ENCODE measurements at places on chromosomes 16 and 17.

GRCh38 chr17:17391668-17392370 is 85.0 kb upstream of the MED9 start:
- DNase-seq = no peak

DNA sequence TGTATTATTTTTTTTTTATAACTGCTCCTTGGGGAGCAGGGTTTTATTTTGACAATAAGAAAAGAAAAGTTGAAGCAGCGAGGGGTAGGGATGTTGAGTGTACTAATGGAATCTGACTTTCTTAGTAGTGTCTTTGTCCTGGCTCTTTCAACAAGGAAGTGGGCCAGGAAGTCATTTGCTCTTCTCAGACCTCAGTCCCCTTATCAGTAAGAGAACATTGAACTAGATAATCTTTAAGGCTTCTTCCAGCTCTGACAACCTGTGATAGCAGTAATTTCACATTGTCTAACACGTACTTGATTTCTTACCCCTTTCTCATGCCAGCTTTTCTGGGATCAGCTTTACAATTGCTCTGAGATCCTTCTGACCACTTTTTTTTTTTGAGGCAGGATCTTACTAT is 8.3 kb downstream of the LIG3 start:
- DNase-seq = no peak

DNA sequence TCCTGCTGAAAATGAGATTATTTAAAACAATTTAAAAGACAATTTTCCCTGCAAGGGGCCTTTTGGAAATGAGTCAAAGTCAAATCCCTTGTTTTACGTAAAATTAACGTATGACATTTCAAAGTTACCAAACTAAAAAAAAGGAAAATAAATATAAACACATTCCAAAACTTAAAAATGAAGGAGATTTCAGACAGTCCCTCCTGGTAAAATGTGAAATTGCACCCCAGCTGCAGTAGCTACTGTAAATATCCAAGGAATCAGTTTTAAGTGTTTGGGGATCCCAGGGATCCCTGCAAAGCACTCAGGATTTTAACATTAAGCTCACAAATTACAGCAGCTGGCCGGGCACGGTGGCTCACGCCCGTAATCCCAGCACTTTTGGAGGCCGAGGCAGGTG is 63.3 kb downstream of the NXN start:
- no peak for DNase-seq

- DNase-seq = no peak
These were observed 11.5 kb upstream of the ZNF747 start for GRCh38 chr16:30546115-30546514.

GRCh38 chr17:69711541-69711940 is 297.0 kb downstream of the MAP2K6 start:
- DNase-seq = peak; percentile 84

GRCh38 chr17:78079253-78079652 is 49.3 kb downstream of the TMC6 start:
- DNase-seq = no peak

GRCh38 chr17:34361478-34362061 is 1.5 kb downstream of the CCL1 start:
- peak; percentile 84 for DNase-seq

GRCh38 chr16:27177031-27177774 is 26.1 kb upstream of the KDM8 start:
- DNase-seq = peak; percentile 84

- peak; percentile 87 for DNase-seq
These were observed 13.5 kb upstream of the TBX21 start for GRCh38 chr17:47719411-47720152.

DNA sequence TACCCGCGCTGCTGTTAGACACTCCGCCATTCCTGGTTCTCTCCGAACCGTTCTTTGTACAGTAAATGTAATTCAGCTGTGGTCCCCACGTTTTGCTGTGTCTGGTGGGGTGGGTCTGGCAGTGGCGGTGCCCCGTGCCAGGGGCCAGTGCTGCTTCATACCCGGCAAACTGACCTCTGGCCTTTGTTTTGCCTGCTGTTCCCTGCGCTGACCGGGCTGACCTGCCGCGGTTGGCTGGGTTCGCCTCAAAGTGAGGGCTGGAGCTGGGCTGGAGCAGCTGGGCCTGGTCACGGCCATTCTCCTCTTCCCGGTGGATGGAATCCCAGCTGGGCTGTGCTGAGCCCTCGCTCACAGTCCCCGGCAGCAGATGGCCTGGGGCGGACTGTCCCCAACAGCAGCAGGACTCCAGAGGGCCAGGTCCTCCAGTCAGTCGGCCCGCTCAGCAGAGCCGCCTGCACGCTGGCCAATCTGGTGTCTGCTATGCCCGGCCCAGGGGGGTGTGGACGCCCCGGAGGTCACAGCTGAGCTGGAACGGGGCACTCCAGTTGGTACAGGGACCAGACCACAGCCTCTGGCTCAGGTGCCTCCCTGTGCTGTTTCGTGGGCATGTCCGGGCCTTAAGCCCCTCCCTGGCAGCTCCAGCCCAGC is 1.5 kb upstream of the WFIKKN1 start:
- no peak for DNase-seq

DNA sequence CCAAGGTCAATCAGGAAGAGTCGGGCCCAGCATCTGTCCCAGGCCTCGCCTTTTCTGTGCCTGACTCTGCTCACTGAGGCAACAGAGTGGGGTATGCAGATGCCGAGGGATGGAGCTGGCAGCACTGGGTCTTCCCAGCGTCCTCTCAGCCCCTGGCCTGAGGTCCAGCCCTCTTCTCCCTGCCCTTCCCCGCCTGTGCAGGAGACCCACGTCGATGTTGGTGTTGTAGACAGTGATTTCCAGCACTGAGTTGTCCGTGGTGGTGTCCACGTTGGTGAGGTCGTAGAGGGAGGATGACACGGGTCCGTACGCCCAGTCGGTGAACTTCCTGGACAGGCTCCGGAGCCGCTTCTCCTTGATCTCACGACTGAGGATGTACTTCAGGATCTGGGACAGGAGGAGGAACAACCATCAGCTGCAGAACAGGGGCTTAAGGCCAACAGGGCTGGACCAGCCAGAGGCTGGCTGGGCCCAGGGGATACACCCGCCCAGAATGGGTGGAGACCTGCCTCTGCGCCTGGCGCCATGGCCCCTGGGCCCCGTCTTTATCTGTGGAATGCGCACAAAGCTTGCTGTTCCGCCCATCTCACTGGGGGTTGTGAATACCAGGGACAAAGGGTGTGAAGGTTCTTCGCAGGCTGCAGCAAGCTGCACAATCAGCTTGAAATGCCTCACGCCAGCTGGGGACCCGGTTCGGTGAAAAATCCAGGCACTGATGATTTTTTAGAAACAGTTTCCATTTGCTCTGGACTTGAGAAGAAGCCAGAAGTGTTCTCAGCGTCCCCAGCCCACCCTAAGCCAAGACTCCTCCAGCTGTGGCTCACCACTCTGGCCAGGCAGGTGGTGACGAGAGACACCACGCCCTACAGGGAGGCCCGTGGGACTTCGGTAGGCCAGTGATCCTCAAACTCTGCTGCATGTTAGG is 27.5 kb downstream of the TRPV3 start:
- DNase-seq = peak; percentile 30

DNA sequence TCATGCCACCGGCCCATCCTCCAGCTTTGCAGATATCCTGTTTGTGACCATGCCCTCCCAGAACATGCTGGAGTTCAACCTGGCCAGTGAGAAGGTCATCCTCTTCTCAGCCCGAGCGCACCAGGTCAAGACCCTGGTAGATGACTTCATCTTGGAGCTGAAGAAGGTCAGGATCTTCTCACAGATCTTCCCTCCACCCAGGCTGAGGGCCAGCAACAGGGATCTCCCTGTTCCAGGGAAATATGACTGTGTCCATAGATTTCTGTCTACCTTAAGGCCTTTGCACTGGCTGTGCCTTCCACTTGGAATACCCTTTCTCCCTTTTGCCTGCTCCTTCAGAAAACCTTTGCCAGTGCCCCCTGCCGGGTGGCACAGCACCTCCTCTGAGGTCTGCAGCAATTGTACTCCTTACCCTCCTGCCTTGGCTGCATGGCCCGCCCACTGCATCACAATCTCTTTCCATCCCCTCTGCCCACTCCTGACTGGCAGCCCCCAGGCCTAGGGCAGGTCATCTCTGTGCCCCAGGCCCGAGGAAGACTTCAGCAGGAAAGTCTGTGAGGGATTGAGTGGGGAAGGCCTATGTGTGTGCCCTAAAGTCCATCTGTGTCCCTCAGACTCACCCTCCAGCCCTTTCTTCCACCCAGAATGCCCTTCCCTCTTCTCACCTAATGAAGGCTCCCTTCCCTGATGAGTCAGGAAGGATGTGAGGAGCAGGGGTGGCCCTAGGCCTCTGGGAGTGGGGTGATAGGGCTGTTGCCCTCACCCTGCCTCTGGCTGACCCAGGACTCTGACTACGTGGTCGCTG is 27.3 kb upstream of the ALKBH5 start:
- no peak for DNase-seq

DNA sequence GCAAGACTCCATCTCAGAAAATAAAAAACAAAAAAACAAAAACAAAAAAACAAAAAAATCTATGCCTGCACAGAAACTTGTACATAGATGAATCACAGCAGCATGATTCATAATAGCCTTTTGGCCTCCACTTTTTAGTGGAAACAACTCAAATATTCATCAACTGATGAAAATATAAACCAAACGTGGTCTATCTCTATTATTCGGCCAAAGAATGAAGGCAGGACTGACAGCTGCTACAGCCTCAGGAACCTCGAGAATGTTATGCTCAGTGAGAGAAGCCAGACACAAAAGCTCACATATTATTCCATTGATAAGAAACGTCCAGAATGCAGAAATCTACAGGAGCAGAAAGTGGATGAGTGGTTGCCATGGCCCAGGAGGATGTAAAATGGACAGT is 19.8 kb downstream of the PPL start:
- peak; percentile 59 for DNase-seq

- no peak for DNase-seq
These were observed 25.5 kb downstream of the SNX20 start for GRCh38 chr16:50655558-50656055.

GRCh38 chr16:72723781-72724180 is 324.1 kb downstream of the ZFHX3 start:
- peak; percentile 68 for DNase-seq

DNA sequence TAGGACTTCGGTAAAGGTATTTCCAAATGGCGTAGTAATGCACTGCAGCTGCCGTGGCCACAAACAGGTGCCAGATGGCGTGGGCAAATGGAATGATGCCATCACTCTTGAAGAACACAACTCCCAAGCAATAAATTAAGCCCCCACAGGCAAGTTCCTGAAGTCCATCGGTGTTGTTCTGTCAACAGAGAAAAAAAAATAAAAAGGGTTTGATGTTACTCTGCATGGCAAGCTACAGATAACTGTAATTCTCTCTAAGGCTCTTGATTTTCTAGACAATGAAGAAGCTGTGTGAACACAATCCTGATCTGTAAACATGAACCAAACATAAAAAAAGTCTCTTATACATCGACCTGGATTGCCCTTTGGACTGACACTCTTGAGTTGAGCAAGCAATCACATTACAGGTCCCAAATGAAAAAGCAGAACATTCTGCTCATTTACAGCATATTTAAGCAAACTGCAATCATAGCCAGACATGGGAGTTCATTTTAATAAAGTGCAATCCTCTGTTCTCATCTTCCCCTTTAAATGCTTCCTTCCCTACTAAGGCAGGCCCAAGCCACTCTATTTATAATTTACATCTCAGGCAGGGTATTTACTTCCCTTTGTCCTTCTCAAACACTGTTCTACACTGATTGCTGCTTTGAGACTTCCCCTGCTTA is 27.1 kb downstream of the MMD start:
- no peak for DNase-seq

GRCh38 chr17:72711521-72712310 is 380.8 kb downstream of the SLC39A11 start:
- DNase-seq = no peak

GRCh38 chr17:31156326-31156725 is 61.5 kb downstream of the NF1 start:
- peak; percentile 90 for DNase-seq

GRCh38 chr17:16269658-16270057 is 52.6 kb downstream of the PIGL start:
- peak; percentile 75 for DNase-seq

DNA sequence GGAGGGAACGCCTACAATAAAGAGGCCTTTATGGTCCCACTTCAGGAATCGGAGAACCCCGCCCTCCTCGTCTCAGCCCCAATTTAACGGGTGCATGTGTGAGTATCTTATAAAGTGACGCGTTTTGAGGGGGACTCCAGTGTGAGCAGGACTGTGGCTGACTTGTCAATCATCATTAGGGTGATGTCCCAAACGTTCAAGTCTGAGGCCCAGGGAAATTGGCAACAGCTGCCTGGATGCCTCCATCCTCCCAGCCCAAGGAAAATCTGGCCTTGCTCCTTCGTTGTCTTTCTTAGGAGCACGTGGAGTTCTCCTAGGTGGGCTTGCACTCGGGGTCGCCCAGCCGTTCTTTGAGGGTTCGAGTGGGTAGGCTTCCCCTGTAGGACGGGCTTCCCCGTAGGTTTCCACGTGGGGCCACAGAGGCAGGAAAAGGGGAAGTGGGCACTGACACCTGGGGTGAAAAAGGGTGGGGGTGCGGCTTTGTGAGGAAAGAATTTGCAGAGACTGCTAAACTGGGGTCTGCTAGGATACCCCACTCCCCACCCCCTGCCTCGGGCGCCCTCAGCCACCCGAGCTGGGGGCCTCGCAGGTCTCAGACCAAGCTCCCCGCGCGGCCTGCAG is 561 bp upstream of the HERPUD1 start:
- DNase-seq = no peak

GRCh38 chr17:82577300-82577699 is 57.8 kb downstream of the FOXK2 start:
- no peak for DNase-seq

- no peak for DNase-seq
These were observed 35.3 kb downstream of the ADGRG5 start for GRCh38 chr16:57577691-57578224.

GRCh38 chr16:57736419-57737351 is 1.1 kb downstream of the KATNB1 start:
- DNase-seq = peak; percentile 65

DNA sequence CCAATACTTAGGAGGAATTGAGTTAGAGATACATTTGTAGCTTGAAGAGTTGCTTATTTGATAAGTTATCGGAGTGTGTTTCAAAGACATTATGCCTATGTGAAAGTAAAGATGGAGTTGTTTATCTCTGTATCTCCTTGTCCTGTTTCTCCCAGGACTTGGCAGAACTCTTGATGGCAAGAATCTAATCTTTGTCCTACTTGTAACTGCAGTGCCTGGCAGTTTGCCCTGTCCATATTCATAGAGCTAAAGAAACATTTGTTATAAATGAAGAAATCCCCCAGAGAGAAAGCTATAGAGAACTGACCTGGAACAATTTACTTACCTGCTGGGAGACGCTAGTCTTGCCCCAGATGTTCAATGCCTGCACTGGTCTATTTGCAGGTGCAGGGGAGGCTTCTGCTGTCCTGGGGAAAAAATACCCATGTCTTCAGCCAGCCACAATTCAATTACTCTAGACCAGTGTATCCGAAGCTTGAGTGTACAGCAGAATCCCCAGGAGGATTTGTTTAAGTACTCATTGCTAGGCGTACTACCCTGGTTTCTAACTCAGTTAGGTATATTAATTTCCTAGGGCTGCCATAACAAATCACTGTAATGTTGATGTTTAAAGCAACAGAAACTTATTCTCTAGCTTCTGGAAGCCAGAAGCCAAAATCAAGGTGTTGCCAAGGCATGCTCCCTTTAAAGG is 410.0 kb upstream of the HSBP1 start:
- DNase-seq = no peak

Data from fibroblast of upper back skin (primary cell).